Stimulated activated CD8-positive, alpha-beta memory T cell treated with anti-CD3 and anti-CD28 coated beads, Interleukin-2, amount 100 ng/mL, for 1 hour (primary cell): ENCODE measurements at places on chromosomes 2 and 18.

- no peak for DNase-seq
Observed at GRCh38 chr2:29567906-29568520, 353.4 kb downstream of the ALK start.

DNA sequence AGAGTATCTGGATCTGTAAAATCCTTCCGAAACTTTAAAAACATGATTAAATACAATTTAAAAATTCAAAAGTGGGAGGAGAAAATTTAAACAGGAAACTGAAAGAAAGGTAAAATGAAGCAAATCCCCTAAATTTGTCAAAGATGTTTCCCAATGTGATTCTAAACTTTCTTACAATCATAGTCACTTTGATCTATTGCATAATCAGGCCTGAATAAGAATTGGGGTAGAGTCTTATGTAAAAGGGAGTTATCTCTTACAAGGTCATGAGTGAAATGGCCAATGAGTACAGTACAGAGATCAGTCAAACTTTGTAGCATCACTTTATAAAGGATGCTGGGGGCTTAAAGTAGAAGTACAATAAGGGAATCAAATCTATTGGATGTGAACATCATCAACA, 1657.7 kb upstream of the CELF4 start:
- DNase-seq: no peak

GRCh38 chr2:100413571-100413970, 3.9 kb downstream of the CHST10 start:
- no peak for DNase-seq

GRCh38 chr2:165289069-165289468, 49.9 kb downstream of the SCN2A start:
- no peak for DNase-seq

- DNase-seq: no peak
Observed at GRCh38 chr2:200467806-200468681, 41.8 kb downstream of the KCTD18 start.

DNA sequence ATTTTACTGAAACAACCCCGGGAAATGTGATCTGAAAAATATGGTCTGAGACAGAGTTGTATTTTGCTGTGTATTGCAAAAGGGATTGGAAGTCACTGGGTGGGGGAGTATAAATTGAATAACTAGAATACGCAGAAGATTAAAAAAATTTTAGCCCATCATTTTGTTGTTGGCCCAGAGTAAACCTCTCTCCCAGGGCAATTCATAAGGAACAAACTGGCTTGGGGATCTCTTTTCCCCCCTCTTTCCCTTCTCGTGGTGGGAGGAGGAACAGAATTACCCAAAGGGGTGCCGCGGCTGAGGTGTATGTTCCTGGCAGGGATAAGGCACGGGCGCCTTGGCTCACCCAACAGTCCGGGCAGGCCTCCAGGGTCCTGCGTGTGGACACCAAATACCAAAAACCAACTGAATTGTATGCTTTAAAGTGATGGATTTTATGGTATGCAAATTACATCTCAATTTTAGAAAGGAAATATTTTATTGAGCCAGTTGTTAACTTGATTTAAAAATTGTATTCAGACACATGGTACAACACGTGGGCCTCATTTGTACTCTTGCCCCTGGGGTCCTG, 121.2 kb upstream of the SPRED2 start:
- DNase-seq: no peak
